Smooth muscle cell of the umbilical artery (primary cell): ENCODE measurements at places on chromosomes 5 and 9. TPM values are rescaled to one million over a fixed set of nuclear protein-coding genes. Genes with fewer than 3 reads are reported as not detected.

Gene OR1J2
- total RNA-seq: not detected in 2 replicates

Gene GABRA1
- 0.30 TPM in 1 of 2 replicates, not detected in the other for total RNA-seq

Gene ELOVL7
- 0.09 TPM in 1 of 2 replicates, not detected in the other for total RNA-seq

Gene SV2C
- total RNA-seq: not detected in 2 replicates
